ENCODE measurements at places on chromosomes 7 and 10.
A peak's percentile ranks its signal among the peaks of the same experiment; 100 is the strongest.

GRCh38 chr10:59273445-59273844 is 88.9 kb downstream of the FAM13C start:
- H3K4me3 ChIP-seq = no peak overlapping the region
- H3K27ac ChIP-seq = no peak overlapping the region
- no peak for DNase-seq
- H3K27me3 ChIP-seq = no peaks in the 10 kb centered on the region
- no peaks in the 10 kb centered on the region for H3K4me1 ChIP-seq
- no peaks in the 10 kb centered on the region for H3K36me3 ChIP-seq

DNA sequence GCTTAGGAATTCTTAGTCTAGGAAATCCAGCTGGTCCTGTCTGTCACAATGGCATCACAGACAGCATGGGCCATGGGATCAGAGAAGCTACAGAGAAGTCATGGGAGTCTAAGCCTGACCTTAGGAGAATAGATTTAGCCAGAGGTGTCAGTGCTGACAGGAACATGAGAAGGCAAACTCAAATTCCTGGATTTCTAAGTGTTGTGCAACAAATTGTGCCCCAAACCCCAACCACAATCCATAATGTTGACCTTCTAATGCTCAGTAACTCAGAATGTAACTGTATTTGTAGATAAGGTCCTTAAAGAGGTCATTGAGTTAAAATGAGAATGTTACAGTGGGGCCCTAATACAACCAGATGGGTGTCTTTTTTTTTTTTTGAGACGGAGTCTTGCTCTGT is 95.9 kb upstream of the RHOBTB1 start:
- no peak overlapping the region for H3K27ac ChIP-seq
- H3K27me3 ChIP-seq = no peaks in the 10 kb centered on the region
- H3K4me3 ChIP-seq = no peak overlapping the region
- H3K36me3 ChIP-seq = no peaks in the 10 kb centered on the region

DNA sequence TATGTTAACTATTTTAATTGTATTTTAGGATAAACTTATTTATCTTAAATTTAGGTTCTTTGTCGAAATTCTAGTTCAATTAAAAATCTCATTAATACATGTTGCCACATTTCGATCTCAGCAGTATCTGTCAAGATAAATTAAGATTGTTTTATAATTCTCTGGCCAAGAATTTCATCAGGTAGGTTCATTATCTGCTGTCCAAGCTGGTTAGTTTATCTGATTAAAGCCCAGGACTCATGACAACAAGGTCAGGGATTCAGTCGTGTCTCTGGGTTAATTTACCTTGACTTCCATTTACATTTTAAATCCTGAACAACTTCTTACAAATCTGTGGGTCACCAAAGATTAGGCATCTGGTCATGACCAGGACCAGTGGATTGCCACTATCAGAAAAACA is 7.6 kb downstream of the STEAP4 start:
- H3K4me3 ChIP-seq = no peak overlapping the region
- H3K4me1 ChIP-seq = no peaks in the 10 kb centered on the region
- peaks cover 6% of the 10 kb centered on the region for H3K27me3 ChIP-seq
- no peaks in the 10 kb centered on the region for H3K36me3 ChIP-seq

- no peak overlapping the region for H3K4me3 ChIP-seq
- no peaks in the 10 kb centered on the region for H3K4me1 ChIP-seq
- H3K27me3 ChIP-seq = peaks cover 3% of the 10 kb centered on the region
- DNase-seq = no peak
Observed at GRCh38 chr10:89549510-89549909, 14.1 kb upstream of the SLC16A12 start.

DNA sequence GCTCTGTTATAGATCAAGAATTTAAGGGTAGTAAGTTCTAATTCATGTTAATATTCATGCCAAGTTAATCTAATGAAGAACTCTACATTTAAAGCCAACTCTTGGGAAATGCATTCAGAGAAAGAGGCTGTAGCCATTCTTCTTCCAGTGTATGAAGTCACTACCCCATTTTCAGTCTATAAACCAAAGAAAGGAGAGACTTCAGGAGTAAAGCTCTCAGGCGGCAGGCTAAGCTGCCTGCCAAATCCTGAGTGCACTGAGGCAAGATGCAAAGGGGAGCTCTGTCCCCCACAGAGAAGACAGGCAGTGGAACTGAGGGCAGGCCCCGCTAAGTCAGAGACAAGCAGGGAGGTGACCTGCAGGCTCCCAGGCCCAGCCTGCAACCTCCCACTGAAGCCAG is 41.5 kb downstream of the SLIT1 start:
- H3K36me3 ChIP-seq = no peaks in the 10 kb centered on the region
- H3K4me3 ChIP-seq = no peak overlapping the region
- peaks cover 17% of the 10 kb centered on the region for H3K27me3 ChIP-seq
- H3K27ac ChIP-seq = no peak overlapping the region

DNA sequence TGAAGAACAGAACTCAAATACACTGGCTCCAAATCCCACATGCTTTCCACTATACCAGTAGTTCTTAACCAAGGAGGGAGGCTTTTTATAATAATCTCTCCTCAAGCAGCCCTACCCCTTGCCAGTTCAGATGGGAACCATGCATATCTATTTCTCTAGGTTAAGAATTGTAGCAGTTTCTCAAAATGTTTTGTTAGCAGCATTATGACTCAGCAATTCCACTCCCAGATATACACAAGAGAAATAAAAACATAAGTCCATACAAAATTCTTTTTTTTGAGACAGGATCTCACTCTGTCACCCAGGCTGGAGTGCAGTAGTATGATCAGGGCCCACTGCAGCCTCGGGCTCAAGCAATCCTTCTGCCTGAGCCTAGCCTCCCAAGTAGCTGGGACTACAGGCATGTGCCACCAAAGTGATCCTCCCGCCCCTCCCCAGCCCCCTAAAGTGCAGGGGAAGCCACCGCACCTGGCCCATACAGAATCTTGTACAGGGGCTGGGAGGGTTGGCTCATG is 18.1 kb downstream of the YWHAG start:
- no peaks in the 10 kb centered on the region for H3K27me3 ChIP-seq
- peaks cover 69% of the 10 kb centered on the region for H3K36me3 ChIP-seq
- H3K4me3 ChIP-seq = no peak overlapping the region
- peak overlapping the region; percentile 48 for H3K27ac ChIP-seq
- DNase-seq = no peak

- DNase-seq = no peak
- H3K27ac ChIP-seq = no peak overlapping the region
- peaks cover 35% of the 10 kb centered on the region for H3K4me1 ChIP-seq
- peaks cover 16% of the 10 kb centered on the region for H3K27me3 ChIP-seq
Observed at GRCh38 chr10:43308515-43308914, 41.6 kb upstream of the RASGEF1A start.

DNA sequence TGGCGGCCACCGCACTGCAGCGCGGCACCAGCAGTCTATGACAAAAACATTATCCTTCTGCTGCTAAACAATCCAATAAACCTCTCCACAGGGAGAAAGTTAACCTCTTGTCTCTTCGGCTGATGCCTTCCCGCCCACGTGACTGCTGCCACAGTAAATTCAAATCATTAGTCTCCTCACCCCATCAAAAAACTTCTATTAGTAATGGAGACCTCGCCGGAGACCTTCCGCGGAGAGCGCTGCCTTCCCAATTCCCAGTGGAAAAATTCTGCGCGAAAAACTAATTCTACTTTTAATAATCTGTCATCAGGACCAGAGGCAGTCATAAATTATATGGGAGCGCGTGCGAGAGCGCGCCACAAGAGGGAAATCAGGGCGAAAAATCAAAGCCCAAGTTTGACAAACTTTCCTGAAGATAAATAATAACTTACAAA is 90.0 kb upstream of the PAX2 start:
- H3K36me3 ChIP-seq = no peaks in the 10 kb centered on the region
- DNase-seq = no peak
- peaks cover 67% of the 10 kb centered on the region for H3K27me3 ChIP-seq
- H3K4me1 ChIP-seq = peaks cover 27% of the 10 kb centered on the region
- H3K27ac ChIP-seq = no peak overlapping the region

DNA sequence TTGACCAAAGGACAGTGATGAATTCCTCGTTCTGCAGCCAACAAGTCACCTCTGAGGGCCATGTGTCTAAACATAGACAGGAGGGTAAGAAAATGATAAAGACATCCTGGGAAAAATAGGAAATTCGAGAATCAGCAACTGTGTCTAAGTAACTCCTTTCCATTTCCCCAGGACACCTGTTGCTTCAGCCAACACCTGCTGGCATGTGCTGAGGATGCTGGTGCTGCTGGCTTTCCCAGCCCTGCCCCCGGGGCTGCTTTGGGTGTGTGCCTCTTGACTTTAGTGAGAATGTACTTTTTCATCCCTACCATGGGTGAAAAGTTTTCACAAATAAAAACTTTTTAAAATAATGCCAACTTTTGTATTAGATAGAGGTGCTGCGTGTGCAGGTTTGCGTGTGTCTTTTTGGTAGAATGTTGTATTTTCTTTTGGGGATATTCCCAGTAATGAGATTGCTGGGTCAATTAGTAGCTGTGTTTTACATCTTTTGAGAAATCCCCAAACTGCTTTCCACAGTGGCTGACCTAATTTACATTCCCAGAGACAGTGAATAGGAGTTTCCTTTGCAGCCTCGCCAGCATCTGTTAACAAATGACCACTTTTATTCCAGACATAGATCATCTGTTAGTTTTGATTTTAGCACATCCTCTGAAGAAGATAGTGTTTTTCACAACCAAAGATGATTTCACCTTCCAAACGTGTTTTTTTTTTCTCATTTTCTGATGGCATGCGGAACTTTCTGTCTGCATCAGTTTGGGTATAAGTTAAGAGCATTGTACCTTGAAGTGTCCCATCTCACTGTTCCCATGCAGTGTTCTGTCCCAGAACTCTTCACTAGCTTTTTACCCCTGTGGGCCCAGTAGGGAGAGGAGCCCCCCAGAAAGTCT is 104.2 kb upstream of the ACBD5 start:
- H3K27me3 ChIP-seq = peaks cover 6% of the 10 kb centered on the region
- H3K4me1 ChIP-seq = peaks cover 20% of the 10 kb centered on the region
- no peaks in the 10 kb centered on the region for H3K36me3 ChIP-seq
- H3K27ac ChIP-seq = peak overlapping the region; percentile 65

- peaks cover 25% of the 10 kb centered on the region for H3K27me3 ChIP-seq
- DNase-seq = no peak
- no peaks in the 10 kb centered on the region for H3K36me3 ChIP-seq
- no peak overlapping the region for H3K27ac ChIP-seq
- no peak overlapping the region for H3K4me3 ChIP-seq
Observed at GRCh38 chr10:71125749-71126107, 86.6 kb upstream of the UNC5B start.

GRCh38 chr10:16116404-16117304 is 256.3 kb upstream of the MINDY3 start:
- no peak overlapping the region for H3K27ac ChIP-seq
- H3K36me3 ChIP-seq = no peaks in the 10 kb centered on the region
- peak; percentile 13 for DNase-seq
- H3K27me3 ChIP-seq = peaks cover 1% of the 10 kb centered on the region
- no peak overlapping the region for H3K4me3 ChIP-seq
- H3K4me1 ChIP-seq = no peaks in the 10 kb centered on the region

DNA sequence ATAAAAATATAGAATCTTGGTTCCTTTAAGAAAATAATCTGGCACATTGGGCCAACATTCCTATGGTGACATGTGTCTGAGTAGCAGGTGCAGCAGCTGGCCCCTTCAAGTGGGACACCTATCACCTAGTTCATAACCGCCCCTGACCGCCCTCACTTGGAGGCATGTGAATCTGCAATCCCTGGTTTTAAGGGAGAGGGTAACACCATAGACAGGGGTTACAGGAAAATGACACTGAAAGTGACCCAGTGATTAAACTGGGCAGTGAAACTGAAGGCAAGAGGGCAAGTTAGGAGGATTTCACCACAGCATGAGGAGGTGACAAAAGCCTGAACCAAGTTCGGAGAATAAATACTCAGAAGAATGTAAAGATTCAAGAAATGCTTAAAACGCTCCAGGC is 1.1 kb downstream of the RSU1 start:
- peaks cover 10% of the 10 kb centered on the region for H3K36me3 ChIP-seq
- H3K27ac ChIP-seq = peak overlapping the region; percentile 53
- peaks cover 33% of the 10 kb centered on the region for H3K4me1 ChIP-seq

DNA sequence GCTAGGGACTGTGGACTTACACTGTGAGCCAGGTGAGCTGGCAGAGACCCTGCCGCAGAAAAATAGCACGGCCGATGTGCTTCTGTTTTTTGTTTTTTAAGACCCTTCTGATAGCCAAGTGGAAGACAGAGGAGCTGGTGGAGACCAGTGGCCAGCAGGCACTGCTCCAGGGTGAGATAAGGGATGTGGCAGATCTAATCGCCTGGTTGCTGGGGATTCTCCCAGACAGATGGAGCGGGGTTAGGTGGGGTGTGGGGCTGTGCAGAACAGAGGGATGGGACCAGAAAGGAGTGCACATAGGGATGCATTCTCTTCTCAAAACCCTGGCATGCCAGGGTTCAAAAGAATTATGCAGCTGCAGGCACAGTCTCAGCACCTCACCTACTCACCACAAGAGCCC is 82.2 kb downstream of the VOPP1 start:
- peaks cover 23% of the 10 kb centered on the region for H3K4me1 ChIP-seq
- H3K36me3 ChIP-seq = peaks cover 27% of the 10 kb centered on the region
- no peak overlapping the region for H3K27ac ChIP-seq
- no peaks in the 10 kb centered on the region for H3K27me3 ChIP-seq

DNA sequence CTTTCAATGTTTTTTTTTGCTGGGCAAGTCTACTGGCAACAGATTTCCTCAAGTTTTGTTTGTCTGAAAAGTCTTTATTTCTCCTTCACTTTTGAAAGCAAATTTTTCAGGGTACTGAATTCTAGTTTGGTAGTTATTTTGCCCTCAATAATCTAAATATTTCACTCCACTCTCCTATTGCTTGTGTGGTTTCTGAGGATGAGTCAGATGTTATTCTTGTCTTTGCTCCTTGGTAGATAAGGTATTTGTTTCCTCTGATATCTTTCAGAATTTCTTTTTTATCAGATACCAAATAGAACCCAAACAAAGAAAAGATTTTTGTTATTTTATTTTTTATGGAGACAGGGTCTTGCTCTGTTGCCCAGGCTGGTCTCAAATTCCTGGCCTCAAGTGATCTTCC is 99.2 kb upstream of the MALRD1 start:
- no peaks in the 10 kb centered on the region for H3K4me1 ChIP-seq
- no peaks in the 10 kb centered on the region for H3K27me3 ChIP-seq
- no peak overlapping the region for H3K4me3 ChIP-seq
- no peaks in the 10 kb centered on the region for H3K36me3 ChIP-seq
- H3K27ac ChIP-seq = no peak overlapping the region
- no peak for DNase-seq

DNA sequence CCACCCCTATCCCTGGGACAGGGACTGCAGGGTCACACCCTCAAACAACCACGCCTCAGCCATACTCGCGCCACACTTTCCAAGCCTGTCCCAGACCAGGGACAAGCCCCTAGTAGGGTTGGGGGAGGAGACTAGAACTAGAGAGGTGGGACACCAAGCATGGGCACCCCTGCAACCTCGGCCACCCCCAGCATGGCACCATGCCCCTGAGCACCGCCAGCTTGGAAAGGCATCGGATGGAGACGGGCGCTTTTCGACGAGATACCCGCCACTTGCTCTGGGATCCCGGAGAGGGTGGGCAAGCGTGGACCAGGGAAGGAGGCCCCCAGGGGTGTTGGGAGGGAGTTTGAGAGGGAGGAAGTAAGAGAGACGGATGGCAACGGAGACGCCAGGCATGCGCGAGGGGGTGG is 13.1 kb upstream of the KMT2E start:
- DNase-seq = no peak
- H3K4me1 ChIP-seq = peaks cover 79% of the 10 kb centered on the region
- no peaks in the 10 kb centered on the region for H3K27me3 ChIP-seq
- H3K27ac ChIP-seq = peak overlapping the region; percentile 67
- no peak overlapping the region for H3K4me3 ChIP-seq

Measured in activated CD8-positive, alpha-beta T cell treated with anti-CD3 and anti-CD28 coated beads for 36 hours (primary cell).